HCT116 (cell line): ENCODE measurements at places on chromosomes 7 and 10.

GRCh38 chr10:101014966-101015581, 15.5 kb downstream of the LZTS2 start:
- no peak for DNase-seq

DNA sequence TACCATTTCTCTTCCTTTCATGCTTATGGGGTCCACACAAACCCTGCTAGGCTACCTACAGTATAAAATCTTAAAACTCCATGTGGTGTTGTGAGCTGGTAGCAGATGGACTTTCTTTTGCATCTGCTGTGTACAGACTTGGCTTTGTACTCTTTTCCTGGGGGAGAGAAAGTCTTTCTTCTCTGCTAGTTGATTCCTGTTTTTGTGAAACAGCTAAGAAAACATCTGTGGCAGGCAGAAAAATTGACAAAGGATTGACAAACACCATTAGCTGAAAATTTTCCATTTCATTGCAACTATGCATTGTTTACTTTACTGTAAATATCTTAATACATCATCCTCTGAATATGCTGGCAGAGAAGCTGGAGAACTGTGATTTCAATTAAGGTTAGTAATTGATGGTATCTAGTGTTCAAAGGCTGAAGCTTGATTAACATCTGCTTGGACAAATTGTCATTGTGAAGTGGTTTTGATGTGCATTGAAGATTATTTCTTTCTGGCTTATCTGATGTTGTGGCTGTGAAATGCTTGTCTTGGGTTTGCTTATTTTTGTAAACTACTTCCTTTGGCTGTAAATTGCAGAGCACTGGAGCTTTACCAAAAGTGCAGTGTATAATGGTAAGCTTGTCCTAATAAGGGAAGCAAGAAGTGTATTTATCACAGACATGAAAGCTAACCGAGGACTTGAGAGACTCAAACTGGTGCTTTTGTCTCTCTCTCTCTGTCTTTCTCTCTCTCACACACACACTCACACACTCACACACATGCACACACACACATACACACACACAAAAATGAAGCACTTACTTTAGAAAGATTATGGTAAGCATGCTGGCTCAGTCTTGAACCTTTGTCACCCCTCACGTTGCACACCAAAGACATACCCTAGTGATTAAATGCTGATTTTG, at the start of gene FOXP2:
Gene FOXP2 (plus strand): TSS at position 660 of the 908 bp plus-strand sequence. CDS start 11,697 bp downstream, outside the sequence.
- no peak for DNase-seq

- no peak for DNase-seq
These were observed 4.8 kb downstream of the ANXA7 start for GRCh38 chr10:73408978-73409521.

DNA sequence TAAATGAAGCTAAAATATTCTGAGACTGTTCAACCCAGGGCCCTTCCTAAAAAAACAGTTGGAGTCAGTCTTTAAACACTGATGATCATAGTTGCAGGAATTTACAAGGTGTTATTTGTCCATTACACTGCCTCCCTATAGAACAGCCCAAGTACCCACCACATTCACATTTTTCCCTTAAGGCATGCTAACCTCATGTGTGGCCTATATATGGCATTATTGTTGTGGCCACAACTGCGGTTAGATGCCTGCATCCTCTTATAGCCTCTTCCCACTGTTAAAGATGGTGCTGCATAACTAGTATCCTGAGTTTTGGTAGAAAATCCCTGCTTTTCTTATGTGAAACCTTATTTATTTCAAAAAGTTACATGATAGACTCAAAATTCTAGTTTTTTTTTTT, 287.9 kb upstream of the SEMA3A start:
- DNase-seq, result no peak

DNA sequence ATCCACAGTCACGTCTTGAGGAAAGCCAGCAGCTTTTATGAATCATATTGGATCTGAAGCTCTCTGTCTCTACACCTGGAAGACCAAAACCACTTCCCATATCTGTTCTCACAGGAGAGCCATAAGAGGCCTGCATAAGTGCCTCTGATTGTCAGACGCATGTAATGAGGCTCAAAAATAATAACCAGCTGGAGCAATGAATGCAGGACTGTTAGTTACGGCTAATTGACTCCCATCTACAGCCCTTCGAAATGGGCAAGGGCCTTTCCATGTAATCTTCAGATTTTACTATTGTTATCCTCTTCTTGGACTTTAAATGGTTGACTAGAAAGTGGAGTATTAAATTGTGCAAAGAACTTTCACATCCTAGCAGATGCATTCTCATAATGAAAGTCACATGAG, 4.4 kb upstream of the SEMA3C start:
- no peak for DNase-seq

GRCh38 chr10:76149602-76150138, 718.2 kb downstream of the LRMDA start:
- no peak for DNase-seq

DNA sequence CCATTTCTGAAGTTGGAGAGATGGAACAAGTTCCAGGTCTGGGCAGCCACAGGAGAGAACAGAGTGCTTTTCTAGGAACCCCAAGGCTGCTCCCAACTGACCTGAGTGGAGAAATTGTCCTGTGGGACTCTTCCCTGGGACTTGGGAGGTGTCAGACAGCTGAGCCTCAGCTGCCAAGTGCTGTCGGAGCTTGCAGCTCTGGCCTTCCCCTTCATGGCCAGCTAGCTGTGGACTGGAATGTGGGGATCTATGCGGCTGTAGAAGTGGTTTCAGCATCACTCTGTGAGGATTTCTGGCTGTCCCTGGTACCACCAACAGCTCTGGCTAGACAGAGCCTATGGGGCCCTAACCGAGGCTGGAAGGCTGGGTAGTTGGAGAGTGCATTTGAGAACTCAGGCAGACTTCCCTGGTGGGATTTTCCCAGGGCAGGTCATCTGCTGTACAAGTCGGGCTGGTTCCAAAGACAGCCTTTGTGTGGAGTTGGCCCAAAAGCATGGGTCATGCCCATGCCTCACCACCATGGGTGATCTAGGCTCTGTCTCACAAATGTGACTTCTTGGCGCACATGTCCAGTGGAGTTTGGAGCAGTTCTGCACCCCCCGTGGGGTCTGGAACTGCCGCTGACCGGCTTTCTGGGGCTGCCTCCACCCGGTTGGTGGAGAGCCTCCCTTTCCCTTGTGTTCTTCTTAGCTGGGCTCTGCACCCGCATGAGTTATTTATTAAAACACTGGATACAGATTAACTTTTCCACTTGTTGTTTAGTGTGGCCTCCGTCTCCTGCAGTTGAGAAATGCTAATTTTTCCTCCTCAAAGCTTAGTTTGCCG, 10.9 kb downstream of the SUFU start:
- DNase-seq, result no peak

GRCh38 chr7:90222811-90223725, 11.5 kb downstream of the STEAP2 start:
- DNase-seq, result no peak

DNA sequence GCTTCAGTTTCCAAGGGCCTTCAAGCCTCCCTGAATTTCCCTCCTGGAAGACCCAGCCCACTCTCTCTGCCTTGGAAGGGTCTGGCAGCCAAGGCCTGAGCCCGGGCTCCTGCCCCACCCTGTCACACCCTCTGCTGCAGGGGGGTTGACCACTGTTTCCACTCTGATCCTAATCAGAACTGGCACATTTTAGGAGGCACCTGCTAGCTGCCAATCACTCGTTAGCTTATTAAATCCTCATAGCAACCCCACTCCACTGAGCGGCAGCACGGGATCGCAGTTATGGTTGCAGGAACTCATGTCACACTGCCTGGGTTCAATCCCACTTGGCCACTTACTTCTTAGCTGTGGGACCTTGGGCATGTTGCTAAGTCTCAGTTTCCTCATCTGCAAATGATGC, 12.9 kb downstream of the HSPB1 start:
- DNase-seq, result no peak

DNA sequence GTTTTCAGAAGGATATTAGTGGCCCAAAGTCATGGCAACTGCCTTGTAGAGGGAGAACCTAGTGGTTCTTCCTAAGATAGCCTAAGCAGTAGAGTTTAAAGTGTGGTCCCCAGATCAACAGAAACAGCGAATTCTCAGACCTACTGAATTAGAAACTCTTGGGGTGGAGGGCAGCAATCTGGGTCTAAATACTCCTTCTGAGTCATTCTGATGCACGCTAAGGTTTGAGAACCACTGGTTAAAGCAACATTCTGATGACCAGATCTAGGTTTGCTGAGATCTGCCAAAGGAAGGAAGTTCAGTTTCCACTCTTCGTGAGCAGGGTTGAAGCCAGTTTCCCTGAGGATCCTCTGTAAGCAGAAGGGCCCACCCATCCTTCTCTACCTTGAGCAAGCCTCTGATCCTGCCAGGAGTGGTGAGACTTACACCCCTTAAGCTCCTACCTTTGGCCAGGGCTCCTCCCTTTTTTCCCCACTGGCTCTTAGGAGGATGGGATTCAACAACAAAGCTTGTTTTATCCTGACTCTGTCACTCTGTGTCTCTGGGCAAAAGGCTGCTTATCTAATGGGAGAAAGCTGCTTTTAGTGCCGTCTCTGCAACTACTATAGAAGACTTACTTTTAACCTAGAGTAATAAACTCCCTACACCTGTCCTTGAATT, 26.8 kb upstream of the TRUB1 start:
- no peak for DNase-seq

GRCh38 chr10:1240341-1240775, 184.2 kb downstream of the WDR37 start:
- DNase-seq, result no peak

- no peak for DNase-seq
These were observed 636.7 kb upstream of the SEMA3D start for GRCh38 chr7:85823396-85824080.

DNA sequence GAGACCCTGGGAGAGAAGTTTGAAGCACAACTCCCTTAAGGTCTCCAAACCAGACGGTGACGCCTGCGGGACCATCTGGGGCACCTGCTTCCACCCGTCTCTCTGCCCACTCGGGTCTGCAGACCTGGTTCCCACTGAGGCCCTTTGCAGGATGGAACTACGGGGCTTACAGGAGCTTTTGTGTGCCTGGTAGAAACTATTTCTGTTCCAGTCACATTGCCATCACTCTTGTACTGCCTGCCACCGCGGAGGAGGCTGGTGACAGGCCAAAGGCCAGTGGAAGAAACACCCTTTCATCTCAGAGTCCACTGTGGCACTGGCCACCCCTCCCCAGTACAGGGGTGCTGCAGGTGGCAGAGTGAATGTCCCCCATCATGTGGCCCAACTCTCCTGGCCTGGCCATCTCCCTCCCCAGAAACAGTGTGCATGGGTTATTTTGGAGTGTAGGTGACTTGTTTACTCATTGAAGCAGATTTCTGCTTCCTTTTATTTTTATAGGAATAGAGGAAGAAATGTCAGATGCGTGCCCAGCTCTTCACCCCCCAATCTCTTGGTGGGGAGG, 10.8 kb downstream of the SERPINE1 start:
- DNase-seq, result no peak

GRCh38 chr7:14016950-14017349, 27.5 kb upstream of the ETV1 start:
- DNase-seq, result no peak

- DNase-seq, result no peak
These were observed 125.0 kb upstream of the GJD4 start for GRCh38 chr10:35480142-35480541.

DNA sequence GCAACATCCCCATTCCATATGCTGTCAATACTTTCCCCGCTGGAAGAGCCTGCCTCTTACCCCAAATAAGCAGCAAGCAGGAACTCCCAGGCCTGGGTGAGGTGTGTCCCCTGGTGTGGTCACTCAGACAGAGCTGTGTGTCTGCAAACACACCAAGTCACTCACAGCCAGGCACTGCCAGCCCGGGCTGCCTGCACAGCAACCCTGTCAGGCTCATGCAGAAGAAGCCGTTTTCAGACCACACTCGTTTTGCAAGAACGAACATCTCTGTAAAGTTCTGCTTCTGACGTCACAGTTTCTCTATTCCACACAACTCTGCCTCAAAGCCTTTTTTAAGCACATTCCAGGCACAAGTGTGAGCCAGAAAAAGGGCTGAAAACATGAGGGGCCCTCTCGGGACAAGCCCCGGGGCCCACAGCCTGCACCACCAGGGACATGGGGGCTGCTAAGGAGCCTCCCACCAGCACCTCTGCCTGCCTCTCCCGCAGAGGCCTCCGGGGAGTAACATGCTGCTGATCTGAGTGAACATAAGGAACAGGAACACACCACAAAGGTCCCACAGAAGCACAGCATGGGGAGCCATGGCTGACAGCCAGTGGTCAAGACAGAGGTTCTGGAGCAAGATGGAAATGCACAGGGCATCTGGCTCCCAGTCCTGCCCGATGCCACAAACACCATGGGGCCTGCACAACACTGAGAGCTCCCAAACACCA, 11.4 kb downstream of the PTPRN2 start:
- DNase-seq, result no peak

DNA sequence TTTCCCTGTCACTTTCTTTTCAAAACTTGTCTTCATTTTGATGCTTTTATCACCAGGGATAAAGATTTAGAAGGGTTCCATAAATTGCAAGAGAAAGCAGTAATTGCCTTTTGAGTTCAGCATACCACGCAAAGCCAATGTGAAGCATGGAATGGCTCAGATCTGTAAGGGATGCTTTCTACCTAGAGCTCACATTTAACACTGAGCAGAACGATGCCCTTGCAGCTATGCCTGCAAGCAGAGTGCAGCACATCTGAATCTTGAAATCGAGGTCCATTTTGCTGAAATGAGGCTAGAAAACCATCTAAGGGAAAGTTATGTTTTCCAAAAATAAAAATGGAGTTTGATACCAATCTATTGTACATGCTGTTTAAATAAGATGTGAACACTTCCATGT, 171.2 kb upstream of the CELF2 start:
- DNase-seq, result no peak

- peak; percentile 10 for DNase-seq
These were observed 38.8 kb downstream of the PSAP start for GRCh38 chr10:71812016-71812912.

DNA sequence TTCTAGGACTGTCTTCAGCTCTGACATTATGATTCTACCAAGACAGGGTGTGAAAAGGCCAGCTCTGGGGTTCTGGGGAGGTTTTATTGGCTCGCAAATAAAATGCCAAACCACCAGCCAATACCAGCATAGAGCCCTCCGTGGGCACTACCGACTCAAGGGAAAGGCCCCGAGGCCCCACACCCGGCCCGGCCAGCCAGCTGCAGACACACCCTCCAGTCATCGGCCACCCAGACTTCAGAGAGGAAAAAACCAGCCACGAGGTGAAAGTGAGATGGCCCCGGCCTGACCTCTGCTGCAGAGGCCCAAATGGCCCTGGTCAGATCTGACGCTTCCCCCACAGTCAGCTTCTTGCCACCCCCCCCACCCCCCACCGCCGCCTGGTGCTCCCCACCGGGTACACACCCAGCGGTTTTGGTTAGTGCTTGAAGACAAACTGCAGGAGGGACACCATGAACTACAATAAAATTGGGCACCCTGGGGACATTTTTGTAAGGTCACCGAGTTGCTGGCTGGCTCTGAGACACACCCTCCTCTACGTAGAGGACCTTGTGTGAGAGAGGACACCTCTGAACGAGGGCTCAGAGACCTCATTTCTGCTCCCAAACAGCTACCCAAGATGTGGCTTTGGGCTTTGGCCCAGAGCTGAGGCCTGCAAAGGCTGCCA, 79.9 kb downstream of the PRKAG2 start:
- DNase-seq, result no peak

GRCh38 chr10:130491011-130491692, 355.0 kb downstream of the GLRX3 start:
- DNase-seq, result no peak

GRCh38 chr7:106313966-106314365, 29.2 kb upstream of the NAMPT start:
- no peak for DNase-seq
